ENCODE measurements at places on chromosomes 2 and 18.

- peak; percentile 40 for DNase-seq
These were observed 1.1 kb downstream of the MAP4K3 start for GRCh38 chr2:39435741-39436591.

DNA sequence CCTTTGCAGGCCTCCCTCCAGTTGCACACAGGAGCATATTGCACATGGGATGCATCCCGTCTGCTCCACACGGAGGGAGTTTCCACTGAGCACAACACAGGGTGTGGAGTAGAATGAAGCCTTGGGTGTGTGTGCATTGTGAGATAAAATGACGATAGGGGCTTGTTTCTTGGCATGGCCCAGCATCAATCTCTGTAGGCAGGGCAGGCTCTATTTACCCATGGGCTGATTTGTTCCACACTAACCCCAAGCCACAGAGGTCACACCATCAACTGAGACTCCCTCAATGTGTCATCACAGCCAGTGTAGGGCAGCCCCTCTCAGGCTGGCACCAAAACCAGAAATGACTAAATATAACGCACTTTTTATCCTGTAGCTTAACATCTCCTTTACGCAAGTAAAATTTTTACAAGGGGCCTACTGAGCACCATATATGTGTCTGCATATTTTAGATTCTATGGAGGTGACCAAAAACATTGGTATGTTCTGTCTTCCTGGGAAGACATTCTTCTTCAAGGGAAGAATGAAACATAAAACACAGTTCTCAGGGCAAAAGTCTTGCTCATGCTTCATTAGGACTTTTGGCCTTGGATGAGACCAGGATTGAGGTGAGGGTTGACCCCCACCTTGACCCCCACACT, 2.7 kb upstream of the GKN1 start:
- no peak for DNase-seq

- no peak for DNase-seq
These were observed 23.8 kb downstream of the CD28 start for GRCh38 chr2:203730076-203730729.

DNA sequence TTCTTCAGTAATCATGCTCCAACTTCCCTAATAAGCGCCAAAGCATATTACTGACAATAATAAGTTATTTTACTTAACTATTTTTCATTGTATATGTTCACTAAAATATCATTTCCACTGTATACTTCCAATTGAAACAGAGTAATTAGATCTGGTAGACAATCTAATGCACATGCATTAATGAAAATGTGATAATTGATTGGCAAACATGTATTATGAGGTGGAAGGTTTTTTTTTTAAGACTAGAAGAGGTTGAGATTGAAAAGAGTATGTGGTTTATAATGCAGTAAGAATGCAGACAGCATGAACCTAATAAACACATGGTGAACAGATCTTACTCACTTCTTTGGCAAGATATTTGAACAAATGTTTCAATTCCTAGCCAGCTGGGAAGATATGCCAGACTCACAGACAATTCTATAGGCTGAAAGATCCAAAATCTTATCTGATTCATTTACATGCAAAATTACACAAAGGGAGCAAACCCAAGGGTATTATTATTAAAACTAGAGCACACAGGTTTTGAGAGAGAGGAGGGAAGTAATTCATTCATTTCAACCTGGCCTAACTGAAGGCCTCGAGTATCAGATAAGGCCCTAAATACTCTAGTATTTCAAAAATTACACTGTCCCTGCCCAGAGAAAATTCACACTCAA, 2.8 kb downstream of the NCKAP1 start:
- DNase-seq = peak; percentile 69

Data from RKO (cell line).